Right ventricle myocardium superior (tissue), 1 donor: ENCODE measurements at places on chromosomes 4 and X.

- no peak for DNase-seq
These were observed 1.2 kb downstream of the CXCL2 start for GRCh38 chr4:74097631-74098426.

DNA sequence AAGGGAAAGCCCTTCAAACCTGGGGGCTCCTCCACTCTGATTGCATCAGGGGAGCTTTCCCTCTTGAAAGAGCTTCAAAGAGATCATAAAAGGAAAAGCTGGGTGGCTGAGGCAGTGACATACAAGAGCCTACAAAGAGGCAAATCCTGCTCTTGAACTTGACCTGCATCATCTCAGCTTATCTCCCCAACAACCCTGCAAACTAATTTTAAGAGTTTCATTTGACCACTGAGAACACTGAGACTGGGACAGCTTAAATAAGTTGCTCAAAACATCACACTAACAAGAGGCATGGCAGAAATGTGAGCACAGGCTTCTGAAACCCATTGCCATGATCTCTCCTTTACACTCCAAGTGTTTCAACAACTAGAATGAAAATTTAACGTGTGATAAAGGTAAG is 101.6 kb upstream of the PPARGC1A start:
- DNase-seq: no peak

DNA sequence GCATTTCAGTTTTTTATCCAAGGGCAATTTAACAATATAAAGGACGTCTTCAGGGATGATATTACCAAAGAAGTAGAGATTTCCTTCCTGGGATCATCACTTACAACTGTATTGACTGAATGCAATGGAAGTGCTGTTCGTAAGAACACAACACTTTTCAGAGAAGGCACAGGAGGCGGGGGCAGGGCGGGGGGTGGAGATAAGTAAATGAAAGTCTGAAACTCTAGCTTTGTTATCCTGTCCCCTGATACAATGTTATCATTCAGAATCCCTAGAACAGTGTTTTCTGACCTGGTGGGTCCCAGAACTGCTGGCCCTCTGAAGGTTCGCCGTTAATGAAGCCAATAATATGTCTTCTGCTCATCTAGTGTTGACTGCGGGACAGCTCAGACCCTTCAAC is 124.6 kb downstream of the NSUN7 start:
- DNase-seq: no peak

DNA sequence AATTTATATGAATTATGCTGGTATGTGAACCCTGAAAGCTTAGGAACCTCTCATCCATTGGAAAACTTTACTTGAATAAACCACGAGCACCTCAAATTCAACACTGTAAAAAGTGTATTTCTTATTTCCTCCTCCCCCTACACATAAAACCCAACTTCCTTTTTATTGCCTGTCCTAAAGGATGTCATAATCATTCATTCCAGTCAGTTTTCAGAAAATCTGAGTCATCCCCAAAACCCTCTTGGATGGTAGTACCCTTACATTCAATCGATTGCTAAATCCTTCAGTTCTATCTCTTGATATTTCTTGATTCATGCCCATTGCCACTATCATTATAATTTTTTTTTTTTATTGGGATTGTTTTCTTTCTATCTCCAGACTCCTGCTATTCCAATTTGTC is 91.1 kb upstream of the ATP8A1 start:
- no peak for DNase-seq

DNA sequence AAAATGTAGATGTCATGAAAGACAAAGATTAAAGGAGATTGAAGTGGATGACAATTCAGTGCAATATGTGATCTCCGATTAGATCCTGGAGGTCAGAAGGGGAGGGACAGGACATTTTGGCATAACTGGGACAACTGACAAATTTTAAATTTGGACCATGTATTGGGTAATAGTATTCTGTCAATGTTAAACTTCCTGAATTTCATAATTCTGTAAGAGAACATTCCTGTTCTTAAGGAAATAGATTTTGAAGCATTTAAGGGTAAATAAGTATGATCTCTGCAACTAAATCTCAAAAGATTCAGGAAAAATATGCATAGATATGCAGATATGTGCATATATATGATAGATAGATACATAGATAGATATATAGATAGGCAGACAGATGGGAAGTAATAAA is 11.0 kb downstream of the ODAPH start:
- no peak for DNase-seq

DNA sequence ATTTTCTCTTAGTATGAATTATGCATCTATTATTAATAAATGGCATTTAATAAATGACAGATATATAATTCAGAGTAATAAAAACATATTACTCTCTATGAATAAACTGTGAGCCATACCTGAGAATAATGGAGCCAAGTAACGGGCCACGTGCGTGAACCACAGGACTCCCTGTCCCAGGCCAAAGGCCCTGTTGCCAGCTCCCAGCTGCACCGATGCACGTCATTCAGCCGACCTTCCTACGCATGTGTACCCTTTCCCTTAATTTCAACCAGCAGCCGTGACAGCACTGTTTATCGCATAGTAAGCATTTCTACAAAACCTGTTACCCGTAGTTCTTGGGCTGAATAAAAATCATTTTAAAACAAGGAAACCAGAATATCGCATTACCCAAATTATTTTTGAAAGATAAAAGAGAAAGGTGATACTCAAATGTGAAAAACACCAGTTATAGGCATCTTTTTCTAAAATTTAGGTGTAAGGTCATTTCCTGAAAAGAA is 827.2 kb upstream of the FRG1 start:
- no peak for DNase-seq

DNA sequence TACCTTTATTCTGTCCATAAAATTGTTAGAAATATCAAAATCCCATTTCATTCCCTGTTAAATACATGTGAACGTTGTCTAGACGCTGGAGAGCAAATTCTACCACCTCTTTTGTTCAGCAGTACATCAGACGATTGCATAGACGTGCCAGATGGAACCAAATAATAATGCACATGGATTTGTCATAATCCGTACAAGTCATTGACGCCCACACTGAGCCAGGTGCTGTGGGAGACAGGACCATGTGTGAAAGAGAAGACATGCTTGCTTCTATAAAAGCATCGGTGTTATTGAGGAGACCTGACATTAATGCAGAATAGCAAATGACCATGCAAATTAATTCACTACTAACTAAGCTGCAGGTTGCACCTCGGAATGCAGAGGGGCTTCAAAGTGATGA is 175.0 kb downstream of the PTTG2 start:
- DNase-seq: no peak

DNA sequence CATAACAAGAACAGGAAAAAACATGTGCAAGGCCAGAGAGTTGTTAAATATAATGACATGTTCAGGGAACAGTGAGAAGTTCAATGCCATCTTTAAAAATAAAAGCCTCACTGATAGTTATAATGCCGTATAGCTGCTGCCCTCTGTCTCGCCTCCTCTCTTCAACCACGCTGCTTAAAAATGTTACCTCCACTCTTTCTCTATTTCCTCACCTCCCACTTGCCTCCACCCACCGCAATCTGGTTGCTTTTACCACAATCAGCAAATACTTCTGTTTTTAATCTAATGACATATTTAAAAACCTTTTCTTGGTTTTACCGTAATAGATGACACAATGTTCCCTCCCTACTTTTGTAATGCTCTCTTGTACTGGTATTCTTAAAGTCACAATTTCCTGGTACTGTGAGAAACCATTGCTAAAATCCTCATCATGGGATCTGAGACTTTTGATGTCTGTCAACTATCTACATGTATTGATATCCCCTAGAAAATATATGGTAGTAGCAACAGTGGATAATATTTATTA is 66.0 kb downstream of the GABRA2 start:
- DNase-seq: peak; percentile 4

GRCh38 chr4:67055319-67055718 is 490.0 kb downstream of the CENPC start:
- no peak for DNase-seq

DNA sequence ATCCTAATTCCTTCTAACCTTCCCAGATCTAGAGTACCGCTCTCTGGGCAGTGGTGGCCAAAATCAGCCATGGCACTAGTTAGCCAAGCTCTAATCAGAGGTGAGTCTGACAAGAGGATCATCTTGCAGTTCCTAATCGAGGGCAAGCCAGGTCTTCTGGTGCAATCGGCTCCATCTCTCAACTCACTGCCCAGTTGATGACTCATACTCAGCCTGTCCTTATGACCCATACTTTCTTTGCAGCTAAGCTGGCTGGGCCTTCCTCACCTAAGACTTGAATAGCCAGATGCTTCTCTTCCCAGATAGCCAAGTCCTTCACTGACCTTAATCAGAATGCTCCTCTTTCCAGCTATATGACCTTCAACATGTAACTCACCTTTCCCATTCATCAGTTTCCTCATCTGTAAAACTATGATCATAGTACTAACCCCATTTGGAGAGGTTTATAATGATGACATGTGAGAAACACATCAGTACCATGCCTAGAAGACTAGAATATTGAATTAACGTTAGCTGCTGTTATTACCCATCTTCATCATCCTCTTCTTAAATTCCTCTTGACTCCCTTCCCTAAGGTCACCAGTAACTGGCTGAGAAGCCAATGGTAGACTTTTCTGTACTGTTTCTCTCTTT is 57.1 kb downstream of the RELL1 start:
- DNase-seq: no peak
